Endothelial cell of umbilical vein (primary cell): ENCODE measurements at places on chromosomes 4 and X. TPM values are rescaled to one million over a fixed set of nuclear protein-coding genes. Genes with fewer than 3 reads are reported as not detected.

POF1B gene
- 0.20 TPM in 1 of 2 replicates, not detected in the other for total RNA-seq

- no peaks in the 10 kb centered on the region for H3K27me3 ChIP-seq
- H3K27ac ChIP-seq, result no peak overlapping the region
- DNase-seq, result no peak
- no peaks in the 10 kb centered on the region for H3K4me1 ChIP-seq
- H3K36me3 ChIP-seq, result no peaks in the 10 kb centered on the region
Observed at GRCh38 chr4:137602436-137602835, 70.1 kb upstream of the PCDH18 start.

DNA sequence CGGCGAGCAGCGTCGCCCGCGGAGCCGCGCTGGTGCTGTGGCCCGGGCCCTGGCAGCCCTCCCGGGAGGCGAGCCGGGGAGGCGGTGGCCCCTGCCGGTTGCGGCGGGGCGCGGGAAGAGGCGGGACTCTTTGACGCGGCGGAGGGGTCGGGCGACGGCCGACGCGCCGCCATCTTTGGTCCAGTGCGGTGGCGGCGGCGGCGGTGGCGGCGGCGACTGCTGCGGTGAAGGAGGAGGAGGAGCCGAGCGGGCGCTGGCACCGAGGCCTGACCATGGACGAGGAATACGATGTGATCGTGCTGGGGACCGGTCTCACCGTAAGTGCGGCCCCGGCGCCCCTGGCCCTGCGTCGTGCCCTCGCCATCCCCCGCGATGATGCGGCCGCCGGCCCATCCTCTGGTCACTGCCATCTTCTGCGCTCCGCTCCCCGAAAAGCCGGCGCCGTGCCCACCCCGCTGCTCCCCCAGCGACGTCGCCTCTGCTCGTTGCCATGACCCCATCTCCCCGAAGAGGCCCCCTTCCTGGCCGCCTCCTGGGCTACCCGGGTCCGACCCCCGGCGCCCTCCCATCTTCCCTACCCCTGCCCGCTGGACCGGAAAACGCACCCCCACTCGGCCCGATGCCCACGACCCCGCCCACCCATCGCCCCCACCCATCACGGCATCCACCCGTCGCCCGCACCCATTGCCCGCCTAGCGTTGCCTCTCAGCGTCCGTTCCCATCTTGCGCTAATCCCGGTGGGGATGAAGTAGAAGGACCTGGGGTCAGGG is at the start of gene GDI1:
Gene GDI1 (plus strand): TSS at position 172 of the 770 bp plus-strand sequence. CDS start 101 bp downstream, at position 273.
- H3K4me3 ChIP-seq, result peak within 1 kb of the TSS; percentile 75
- no peak for DNase-seq
- peaks cover 7% of the 10 kb centered on the region for H3K4me1 ChIP-seq
- peak within 1 kb of the TSS; percentile 55 for H3K27ac ChIP-seq
- no peaks in the 10 kb centered on the region for H3K27me3 ChIP-seq

- peak overlapping the region; percentile 49 for H3K27ac ChIP-seq
- peak overlapping the region; percentile 56 for H3K4me3 ChIP-seq
- DNase-seq, result peak; percentile 13
- H3K27me3 ChIP-seq, result no peaks in the 10 kb centered on the region
- H3K36me3 ChIP-seq, result no peaks in the 10 kb centered on the region
Observed at GRCh38 chrX:16870862-16871815, 977 bp upstream of the RBBP7 start.
